Hair follicular keratinocyte (primary cell): ENCODE measurements at places on chromosomes 5 and 9. TPM values are rescaled to one million over a fixed set of nuclear protein-coding genes. Genes with fewer than 3 reads are reported as not detected.

The FREM1 gene
- not detected in 2 replicates for total RNA-seq

The SLC6A7 gene
- not detected in 2 replicates for total RNA-seq

The FBLL1 gene
- total RNA-seq: 0.15 and 1.7 TPM in 2 replicates

The PELO gene
- total RNA-seq: 18.0 and 18.3 TPM in 2 replicates

The SPATA31C1 gene
- total RNA-seq: not detected in 2 replicates

The MAPK9 gene
- total RNA-seq: 19.6 and 20.3 TPM in 2 replicates

The PSAT1 gene
- total RNA-seq: 171 and 271 TPM in 2 replicates

The WDR38 gene
- not detected in 2 replicates for total RNA-seq

The GPR150 gene
- total RNA-seq: 0.47 TPM in 1 of 2 replicates, not detected in the other

The BARHL1 gene
- total RNA-seq: not detected in 2 replicates

The PTPN3 gene
- 14.8 and 22.1 TPM in 2 replicates for total RNA-seq

The GGTA1 gene
- not detected in 2 replicates for total RNA-seq

The C9orf152 gene
- total RNA-seq: not detected in 2 replicates

The GRXCR2 gene
- not detected in 2 replicates for total RNA-seq
